ENCODE measurements at places on chromosomes 1 and 21.

DNA sequence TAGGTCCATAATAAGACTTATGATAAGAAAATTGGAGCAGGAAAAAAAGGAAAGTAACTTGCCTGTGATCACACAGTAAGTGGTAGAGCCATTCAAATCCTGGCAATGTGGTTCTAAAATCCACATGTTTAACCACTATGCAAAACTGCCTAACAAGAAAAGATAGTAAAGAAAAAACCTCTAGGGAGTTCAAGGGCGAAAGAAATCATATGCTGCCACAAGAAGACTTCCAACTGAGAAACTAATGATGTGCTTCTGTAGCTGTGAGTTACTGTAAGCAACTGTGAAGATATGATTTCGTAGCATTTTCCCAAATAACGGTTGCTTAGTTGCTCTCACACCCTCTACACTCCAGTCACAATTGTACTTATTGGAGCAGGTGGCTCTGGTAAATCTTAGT, 20.9 kb upstream of the LYPLAL1 start:
- no peak for DNase-seq

- peak; percentile 35 for DNase-seq
These were observed at the start of gene KRTAP10-2 for GRCh38 chr21:44551340-44551961. TSS of gene KRTAP10-2 (minus strand) at chr21:44551505. CDS start at chr21:44551458, 47 bp downstream.

DNA sequence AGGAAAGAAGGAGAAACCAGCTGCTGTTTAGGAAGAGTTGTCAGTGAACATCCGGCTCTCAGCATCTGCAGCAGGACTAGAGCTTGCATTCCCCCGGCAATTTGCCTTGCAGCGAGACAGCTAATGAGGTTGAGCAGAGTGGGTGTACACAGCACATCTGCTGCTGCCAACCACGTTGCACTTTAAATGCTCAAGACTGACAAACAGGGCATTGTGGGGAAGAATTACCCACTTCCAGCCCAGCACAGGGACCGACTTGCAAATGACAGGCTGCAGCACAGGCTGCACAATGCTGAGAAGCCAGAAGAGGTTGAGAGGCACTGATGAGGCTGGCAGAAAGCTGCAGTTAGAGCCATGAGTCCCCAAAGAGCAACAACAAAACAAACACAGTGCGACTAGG, 47.5 kb upstream of the PLA2G2C start:
- DNase-seq: no peak

- no peak for DNase-seq
These were observed 259.9 kb downstream of the FAF1 start for GRCh38 chr1:50700214-50700613.

DNA sequence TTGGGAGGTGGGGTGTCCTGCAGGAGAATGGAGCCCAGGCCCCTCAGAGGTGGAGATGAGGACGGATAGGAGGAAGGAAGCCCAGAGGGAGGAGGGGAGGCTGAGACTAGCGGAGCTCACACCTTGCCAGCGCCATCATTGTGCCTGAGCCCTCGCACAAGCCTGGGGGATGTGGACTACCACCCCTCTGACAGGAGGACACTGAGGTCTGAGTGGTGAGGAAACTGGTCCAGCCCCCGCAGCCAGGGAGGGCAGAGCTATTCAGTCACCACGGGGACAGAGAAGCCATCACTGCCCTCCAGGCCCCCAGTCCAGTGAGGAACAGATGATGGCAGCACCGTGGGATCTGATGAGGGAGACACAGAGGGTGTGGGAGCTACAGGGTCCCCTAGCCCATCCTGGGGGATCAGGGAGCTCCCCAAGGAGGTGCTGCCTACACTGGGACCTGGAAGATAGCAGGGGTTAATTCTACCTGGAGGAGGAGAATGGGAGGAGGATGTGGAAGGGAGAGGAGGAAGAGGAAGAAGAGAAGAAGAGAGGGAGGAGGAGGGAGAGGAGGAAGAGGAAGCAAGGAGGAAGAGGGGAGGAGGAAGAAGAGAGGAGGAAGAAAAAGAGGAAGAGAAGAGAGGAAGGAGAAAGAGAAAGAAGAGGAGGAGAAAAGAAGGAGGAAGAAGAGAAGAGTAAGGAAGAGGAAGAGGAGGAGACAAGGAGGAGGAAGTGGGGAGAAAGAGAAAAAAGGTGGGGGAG, 31.0 kb downstream of the MATN1 start:
- peak; percentile 13 for DNase-seq

DNA sequence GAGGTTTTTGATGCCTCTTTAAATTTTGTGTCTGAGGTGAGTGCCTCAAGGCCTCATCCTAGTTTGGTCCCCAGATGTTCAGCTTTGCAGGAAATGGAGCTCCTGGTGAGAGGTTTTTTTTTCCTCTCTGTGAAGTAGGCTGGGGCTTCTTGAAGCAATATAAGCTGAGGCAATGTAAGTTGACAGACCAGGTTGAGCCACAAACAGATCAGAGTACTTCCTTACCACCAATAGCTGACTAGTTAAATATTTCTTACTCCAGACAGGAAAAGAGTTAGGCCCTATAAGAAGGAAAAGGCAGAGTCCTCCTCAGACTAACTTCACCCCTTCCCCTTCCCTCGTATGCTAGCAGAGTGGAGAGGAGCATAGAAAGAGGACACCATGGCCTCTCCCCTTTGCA, 341.0 kb downstream of the LMO4 start:
- DNase-seq: no peak

GRCh38 chr1:87120779-87121178, 206.3 kb downstream of the HS2ST1 start:
- DNase-seq: no peak

GRCh38 chr1:179303200-179303785, 9.7 kb downstream of the SOAT1 start:
- DNase-seq: no peak

DNA sequence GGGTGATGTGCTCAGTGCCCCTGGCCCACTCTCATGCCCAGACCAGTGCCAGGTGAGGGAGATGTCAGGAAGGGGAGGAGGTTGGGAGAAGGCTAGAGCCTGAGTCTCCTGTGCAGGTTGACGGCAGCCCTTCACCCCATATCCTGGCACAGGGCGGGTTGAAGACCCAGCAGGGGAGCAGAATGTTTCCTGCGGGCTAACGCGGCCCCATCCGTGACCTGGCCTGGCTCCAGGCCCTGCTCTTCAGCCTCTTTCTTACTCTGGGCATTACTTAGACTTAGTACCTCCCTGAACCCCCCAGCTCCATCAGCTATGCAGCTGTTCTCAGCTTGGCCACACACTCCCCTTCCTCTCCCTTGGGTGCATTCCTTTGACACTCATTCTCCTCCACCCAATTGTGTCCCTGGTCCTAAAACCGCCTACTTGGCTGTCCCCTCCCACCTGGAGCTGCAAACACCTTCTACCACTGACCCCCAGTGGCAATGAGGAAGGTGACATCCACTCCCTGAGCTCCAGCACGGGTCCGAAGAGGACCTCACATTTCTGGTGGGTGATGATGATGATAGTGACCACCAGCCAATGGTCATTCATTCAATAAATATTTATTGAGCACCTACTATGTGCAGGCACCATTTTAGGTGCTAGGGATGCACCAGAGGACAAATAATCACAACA, 179.0 kb downstream of the PTPRU start:
- no peak for DNase-seq

- DNase-seq: no peak
These were observed 50.6 kb downstream of the SPSB1 start for GRCh38 chr1:9343269-9343668.

GRCh38 chr1:12730156-12730555, 14.2 kb downstream of the AADACL3 start:
- no peak for DNase-seq

DNA sequence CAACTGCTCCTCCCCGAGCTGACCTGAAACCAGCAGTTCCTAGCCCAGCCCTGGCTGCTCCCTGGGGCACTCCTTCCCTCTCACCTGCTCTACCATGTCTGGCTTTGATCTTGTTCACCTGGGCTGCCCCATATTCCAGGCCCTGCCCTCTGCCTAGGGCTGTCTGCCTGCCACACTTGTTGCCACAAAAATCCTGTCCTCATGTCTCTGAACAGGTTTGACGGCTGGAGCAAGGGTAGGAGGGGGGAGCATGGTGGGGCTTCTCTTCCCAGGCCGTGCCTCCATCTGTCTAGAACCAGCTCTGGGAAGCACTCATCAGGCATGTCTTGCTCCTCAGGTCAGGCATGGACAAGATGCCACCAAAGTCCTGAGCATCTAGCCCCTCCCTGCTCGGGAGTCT, 44.3 kb upstream of the WNT2B start:
- peak; percentile 50 for DNase-seq

GRCh38 chr1:86430376-86430775, 6.4 kb downstream of the CLCA2 start:
- DNase-seq: no peak

DNA sequence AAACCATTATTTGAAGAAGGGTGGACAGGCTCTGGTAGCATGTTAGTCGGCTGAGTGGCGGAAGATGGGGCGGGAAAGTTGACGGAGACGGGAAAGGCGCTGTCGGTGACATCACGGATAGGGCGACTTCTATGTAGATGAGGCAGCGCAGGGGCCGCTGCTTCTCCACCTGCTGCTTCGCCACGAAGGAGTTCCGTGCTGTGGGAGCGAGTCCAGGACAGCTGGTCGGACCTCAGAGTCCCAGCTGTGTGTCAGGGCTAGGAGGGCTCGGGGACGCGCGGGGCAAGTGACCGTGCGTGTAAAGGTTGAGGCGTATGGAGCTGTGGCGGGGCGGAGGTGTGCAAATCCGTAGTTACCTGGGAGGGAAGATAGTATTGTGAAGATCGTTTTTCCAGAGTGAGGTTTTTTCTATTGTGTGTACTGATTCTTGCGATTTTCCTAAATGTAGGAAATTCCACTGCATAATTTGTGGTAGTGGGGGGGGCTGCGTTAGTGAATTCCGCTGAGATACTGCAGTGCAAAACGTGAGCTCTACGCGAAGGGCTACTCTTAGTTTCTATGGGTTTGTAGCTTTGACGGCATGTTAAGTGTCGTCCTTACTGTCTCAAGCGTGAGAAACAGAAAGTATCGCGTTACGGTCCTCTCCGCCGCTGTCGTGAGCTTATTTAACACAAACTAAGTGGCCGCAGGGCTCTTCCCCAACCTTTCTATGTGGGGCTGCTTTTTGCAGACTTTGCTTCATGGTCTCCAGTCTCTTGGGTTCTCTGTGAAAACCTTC, 111.2 kb upstream of the NBPF11 start:
- DNase-seq: peak; percentile 75

DNA sequence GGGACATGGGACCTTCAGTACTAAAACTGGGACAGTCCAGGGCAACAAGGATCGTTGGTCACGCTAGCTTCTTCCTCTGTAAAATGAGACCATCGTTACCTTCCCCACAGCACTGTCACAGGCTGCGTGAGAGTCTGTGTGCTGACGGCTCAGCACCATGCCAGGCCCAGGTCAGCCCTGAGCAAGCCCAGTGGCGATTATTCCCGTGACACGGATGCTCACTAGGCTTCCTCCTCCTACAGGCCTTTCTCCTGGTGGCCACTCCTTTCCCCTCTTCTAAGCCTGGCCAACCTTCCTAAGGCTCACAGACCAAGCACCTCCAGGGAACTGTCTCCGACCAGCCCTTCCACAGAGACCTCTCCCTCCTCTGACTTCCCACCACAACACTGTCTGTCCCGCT, 69.3 kb upstream of the RUNX3 start:
- DNase-seq: no peak

DNA sequence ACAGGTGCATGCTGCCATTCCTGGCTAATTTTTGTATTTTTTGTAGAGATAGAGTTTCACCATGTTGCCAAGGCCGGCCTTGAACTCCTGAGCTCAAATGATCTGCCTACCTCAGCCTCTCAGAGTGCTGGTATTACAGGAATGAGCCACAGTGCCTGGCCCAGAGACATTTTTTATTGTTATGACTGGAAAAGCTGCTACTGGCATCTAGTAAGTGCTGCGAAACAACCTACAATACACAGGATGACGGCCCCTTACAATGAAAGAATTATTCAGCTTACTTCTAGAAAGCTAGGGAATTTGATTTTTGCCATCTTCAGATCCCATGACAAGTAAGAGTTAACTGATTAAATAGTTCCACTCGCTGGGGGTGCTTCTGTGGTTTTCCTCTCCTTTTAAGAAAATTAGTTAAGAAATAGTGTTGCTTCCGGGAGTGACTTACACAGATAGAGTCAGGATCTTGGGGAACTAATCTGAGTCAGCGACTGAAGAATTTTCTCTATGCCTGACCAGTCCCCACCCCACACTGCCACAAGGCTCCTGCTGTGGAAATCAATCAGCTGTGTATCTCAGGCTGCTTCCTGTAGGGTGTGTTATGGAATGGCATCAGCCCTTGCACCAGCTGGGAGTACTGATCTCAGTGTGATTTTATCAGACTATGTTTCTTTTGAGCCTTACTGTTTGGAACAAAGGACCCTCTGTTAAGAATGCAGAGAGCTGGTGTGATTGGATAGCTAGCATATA, 93.0 kb upstream of the BMP8A start:
- DNase-seq: peak; percentile 79

GRCh38 chr1:53311702-53312305, 16.1 kb downstream of the LRP8 start:
- DNase-seq: no peak

DNA sequence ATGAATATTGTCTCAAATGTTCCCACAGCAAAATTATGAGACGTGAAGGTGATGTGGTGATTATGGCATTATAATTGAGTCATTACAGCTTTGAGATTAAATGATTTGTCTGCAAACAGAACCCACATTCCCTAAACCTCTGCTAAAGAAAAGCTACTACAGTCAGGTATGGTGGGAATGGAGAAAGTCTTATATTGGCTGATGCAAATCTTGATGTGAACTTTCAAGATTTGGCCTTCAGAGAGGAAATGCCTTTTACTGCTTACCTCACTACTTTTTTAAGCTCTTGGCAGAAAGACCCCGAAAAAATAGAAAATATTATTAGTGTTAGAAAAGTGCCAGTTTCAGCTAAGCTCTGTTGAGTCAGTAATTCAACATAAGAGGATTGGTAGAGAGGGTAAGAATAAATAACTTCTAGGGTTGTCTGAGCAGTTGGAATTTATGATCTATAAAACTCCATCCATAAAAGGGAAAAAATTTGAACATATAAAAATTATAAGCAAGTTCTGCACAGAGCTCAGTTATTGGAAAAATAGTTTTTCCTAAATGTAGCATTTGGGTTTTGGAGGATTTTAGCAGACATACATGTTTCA, 47.8 kb upstream of the RGS5 start:
- no peak for DNase-seq

- DNase-seq: no peak
These were observed 13.4 kb upstream of the NIBAN1 start for GRCh38 chr1:184987696-184988095.

DNA sequence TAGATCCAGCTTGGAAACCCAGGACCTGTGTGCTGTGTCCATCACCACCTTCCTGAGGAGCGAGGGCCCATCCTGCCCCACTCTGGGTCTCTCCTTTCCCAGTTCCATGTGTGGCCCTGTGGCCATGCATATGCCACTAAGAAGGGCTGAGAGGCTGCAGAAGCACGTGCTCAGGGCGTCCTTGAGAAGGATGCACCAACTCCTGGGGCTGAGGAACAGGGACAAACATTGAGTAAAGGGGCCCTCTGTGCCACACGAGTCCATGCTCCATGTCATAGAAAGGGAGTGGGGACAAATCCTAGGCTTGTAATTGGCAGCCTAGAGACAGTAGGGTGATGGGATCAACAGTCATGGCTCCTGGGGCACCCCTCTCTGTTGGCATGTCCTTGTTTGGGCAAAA, 8.4 kb downstream of the ETV3L start:
- DNase-seq: peak; percentile 32
